ENCODE measurements at places on chromosomes 7 and 10.

GRCh38 chr10:120948889-120949608 is 97.9 kb downstream of the WDR11 start:
- no peak for DNase-seq

- DNase-seq: no peak
Observed at GRCh38 chr10:13745271-13745670, 158.5 kb downstream of the PRPF18 start.

- DNase-seq: no peak
Observed at GRCh38 chr10:88428442-88428841, 154.7 kb downstream of the RNLS start.

DNA sequence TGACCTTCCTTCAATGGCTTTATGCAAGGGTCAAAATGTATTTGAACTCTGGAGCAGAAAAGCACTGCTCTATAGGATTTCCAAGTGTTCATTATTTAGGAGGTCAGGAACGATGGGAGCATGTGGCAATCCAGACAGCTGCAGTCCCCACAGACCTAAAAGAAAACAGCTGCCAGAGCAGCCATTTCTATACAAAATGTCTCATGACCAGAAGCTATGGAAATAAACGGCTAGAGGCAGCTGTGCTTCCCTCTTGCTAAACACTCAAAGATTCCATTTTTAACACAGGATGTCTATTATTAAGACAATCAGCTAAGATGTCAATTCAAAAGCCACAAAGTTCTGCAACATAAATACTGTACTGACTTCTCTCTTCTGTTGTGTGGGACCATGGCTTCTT is 879.1 kb upstream of the C7orf33 start:
- DNase-seq: no peak

DNA sequence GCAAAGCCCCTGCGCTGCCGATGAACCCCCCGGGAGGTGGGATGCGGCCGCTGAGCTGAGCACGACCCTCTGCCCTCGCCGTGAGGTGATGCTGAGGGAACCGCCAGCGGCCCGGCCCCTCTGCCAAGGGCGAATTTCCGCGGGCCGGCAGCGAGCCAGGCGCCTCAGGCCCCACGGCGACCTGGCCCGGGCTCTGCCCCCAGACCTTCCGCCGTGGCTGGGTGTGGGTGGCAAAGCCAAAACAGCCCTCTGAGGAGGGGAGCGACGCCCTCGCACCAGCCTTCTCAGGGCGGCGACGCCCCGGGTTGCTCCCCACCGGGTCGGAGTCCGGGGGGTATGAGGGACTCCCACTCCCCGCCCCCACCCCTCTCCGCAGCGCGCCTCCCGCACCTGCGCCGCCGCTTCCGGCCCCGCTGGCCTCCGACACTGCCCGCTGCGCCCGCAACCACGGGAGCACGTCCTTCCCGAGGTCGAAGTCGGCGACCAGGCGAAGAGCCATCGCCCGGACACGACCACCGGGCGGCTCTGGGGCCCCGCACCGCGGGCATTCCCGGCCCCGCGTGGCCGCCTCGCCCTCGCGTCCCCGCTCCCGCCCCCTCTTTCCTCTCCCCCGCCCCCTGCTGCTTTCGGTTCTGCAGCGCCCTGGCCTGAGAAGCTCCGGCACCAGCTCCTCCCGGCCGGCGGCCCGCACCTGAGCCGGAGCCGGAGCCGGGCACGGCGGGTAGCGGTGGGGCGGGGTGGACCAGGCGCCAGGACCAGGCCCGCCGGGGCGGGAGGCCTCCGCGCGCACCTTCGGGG is at the start of gene GSAP:
Gene GSAP, minus strand, starts transcription at position 527 of the 798 bp plus-strand sequence. Its CDS starts 28 bp downstream, at position 499.
- peak; percentile 34 for DNase-seq

DNA sequence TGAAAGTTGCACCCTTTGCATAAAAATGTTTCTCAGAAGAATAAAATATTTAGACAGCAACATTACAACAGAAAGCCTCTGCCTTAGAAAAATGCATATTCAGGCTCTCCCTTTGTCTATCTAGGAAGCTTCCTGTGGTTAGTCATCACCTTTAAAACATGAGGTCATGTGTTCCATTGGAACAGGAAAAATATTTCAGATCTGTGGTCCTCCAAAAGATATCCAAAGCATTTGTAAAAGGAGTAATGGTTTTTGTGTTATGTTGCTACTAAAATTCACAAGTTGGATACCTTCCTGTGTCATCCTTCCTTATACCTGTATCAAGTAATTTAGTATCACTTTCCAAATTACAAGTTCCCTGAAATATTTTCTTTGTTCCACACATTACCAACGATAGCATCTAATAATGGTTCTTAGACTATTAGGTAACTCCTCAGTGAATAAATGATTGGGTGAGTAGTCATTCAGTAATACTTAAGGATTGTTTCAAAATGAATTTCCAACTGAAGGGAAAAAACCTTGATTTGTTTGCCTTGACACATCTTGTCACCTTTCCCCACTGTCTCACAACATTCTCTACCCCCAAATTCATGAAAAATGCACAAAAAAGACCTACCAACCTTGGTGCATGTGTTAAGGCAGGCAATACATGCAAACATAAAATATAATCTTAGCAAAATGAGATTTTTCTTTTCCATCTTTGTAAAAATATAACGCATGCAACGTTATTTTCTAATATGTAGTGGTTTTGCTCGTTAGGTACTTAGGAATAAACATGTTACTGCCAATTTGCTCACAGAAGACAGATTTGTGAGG is 19.7 kb upstream of the RHOBTB1 start:
- no peak for DNase-seq

GRCh38 chr7:116071629-116072028 is 41.1 kb upstream of the TFEC start:
- no peak for DNase-seq

DNA sequence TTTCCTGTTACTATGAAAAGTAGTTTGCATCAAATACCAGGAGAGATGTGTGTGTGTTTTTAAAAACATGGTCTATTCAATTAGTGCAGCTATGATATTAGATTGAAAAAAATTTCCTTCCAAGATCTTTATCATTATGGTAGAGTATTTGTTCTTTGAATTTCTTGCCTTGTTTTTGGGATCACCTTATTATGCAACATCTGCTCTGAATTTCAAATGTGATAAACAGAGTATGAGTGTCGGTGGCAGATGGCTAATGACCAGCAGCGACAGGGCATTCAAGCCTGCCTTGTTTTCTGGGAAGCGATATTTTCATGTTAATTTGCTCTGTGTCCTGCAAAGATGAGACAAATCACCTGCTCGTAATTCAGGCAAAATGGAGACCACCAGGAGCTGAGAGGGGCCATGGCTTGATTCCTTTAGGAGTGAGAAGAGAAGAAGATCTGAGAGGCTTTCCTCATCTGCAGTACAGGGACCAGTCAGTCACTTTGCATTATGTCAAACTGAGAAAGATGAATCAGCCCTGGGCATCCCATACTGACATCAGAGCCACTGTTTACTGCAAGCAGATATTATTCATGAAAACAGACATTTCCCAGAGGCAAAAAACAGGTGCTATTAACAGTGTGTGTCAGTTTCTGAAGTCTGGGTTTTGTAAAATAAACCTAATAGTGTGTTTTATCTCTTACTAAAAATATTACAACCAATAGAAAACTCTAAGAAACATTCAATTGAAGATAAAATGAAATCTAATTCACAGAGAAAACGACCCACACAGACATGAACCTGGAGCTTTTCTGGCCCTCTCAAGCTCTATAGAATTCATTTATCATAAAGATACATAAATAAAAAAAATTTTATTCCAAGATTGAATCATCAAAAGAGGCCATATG is 67.6 kb downstream of the CDK6 start:
- DNase-seq: no peak

DNA sequence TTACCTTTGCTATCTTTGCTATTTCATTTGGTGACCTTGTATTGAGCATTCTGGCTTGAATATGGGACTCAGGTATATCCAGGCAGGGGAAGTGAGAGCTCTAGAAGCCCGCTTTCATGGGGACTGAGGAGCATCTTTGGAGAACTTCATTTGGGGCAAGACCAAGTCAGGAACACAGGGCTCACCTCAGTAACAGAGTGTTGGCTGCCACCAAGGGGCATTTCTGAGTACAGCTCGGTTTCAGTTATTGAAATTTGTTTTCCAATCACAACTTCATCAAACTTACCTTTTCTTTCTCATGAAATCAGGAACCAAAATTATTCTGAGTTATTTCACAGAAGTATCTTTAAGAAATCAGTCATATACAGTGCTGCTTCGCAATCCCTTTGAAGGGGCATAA is 337.2 kb downstream of the C7orf25 start:
- no peak for DNase-seq

DNA sequence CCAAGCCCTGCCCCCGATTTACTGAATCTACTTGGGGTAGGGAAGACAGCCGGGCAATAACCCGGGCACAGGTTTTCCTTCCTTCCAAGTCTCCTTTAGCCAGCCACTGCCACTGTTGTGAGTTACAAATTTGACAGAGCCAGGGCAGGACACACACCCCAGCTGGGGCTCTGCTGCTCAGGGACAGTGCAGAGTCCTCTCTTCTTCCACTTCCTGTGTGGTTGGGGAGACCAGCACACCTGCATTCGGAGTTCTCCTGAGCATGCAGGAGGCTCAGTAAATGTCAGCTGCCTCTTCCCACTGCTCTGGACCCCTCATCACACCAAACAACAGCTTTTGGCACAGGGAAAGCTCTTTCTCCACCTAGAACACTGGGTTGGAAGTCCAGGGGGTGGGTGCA is 21.3 kb downstream of the CHST15 start:
- no peak for DNase-seq

DNA sequence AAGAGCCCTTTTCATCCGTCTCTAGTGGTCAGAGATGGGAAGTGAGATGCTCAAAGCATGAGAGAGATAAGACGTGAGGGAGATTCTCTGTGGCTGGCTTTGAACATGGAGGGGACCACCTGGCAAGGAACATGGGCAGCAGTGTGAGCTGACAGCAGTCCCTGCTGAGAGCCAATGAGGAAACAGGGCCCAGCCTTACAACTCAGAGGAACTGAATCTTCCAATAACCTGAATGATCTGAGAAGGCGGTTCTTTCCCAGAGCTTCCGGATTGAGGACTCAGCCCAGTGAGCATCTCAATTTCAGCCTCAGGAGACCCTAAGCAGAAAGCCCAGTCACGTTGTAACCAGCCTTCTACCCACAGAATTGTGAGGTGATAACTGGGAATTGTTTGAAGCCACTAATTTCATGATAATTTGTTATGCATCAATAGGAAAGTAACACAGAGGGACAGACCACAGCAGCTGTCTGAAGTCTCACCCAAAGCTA is 33.9 kb upstream of the IKZF1 start:
- DNase-seq: no peak

DNA sequence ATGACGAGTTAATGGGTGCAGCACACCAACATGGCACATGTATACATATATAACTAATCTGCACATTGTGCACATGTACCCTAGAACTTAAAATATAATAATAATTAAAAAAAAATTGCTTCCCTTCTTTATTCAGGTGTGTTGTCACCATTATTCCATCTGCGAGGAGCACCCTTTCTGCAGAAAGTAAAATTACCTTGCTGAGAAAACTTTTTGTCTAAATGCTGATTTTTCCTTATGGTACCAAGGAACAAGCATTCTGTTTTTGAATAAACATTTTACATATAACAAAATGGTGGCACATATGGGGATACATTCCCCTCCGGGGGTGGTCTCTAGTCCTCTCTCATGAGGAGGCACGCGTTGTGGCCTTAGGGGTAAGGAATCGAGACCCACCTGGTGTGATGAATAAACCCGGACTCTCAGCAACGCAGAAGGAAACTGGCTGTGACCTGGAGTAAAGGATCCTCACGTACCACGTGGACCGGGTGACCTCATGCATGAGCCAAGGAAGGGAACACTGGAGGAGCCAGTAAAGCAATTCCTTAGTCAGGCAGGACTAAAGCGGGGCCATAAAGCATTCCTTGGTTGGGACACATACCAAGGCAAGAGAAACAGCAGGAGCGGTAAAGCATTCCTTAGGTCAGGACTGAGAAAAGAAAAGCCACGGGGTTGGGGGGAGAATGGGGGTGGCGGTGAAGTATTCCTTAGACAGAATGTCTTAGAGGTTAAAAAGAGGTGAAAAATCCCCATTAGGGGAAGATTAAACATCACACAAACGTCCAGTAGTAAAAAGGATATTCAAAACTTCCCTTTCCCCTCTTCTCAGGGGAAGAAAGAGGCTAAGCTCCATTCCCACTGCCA is 20.8 kb upstream of the OPTN start:
- DNase-seq: no peak

GRCh38 chr7:75534727-75535307 is 42.7 kb downstream of the SPDYE5 start:
- no peak for DNase-seq

DNA sequence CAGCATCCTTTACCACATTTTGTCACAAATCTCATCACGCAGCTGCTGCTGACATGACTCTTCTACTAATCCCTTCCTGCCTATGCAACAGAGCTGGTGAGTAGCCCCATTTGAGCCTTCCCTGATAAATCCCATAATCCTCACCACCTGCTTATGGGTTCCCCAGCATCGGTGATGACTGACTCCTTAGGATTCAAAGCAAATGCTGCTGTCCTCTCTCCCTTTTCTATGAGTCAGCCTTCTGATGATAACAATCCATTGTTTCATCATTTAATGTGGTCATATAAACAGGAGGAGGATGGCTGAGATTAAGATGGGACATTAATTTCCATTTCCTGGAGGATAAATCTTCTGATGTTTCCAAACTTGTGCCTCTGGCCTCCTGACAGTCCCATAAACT is 73.4 kb downstream of the SORCS1 start:
- no peak for DNase-seq

DNA sequence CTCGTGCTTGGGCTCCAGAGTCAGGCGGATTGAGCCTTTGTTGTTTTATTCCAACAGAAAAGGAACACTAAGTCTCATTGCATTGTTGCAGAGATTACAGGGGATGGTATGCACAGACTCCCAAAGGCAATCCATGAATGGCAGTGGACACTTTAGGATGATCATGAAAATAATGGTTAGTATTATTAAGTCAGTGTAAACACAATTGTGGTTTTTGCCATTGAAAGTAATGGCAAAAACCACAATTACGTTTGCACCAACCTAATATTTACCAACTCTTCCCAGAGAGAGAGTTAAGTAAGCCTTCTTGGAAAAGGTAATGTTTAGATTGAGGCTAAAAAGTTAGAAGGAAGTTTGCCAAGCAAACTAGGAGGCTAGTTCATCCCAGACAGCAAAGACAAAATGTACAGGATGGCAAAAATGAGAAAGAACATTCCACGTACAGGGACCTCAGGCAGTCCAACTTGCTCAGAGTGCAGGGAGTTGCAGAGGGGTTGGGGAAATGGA is 72.9 kb upstream of the AMPH start:
- DNase-seq: no peak

DNA sequence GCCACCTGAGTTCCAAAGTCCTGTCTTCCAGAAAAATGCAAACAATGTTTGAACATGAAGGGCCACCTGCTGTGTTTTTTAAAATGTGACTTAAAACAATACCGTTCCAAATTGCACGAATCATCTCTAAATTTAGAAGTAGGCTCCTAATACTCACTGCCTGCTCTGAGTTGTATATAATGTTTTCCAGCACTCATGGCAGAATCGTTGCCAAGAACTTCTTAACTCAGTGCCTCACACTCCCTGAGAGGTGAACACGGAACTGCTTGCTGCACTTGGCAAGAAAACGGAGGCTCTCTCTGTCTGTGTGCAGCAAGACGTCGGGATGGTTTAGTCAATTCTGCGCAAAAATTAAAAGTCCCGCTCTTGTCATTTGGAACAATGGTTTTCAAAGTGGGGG is 757.3 kb upstream of the AUTS2 start:
- no peak for DNase-seq

GRCh38 chr10:13792006-13792405 is 205.2 kb downstream of the PRPF18 start:
- no peak for DNase-seq
